ENCODE measurements at places on chromosomes 5 and 9. TPM values are rescaled to one million over a fixed set of nuclear protein-coding genes. Genes with fewer than 3 reads are reported as not detected.

DNA sequence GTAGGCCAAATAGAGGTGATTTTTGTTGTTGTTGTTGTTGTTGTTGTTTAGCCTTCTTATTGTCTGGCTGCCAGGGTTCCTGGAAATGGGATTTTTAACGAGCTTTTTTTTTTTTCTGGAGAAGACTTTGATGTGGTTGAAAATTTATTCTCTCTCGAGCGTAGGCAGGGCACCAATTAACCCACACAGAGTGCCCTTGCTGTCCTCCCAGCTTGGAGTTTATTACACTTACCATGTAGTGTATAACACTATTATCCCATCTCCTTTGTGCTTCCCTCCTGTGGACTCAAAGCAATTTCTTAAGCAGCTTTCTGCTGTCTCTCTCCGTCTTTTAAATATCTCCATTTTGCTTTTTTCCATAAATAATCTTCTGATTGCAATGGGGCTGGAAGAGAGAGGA is 57.4 kb downstream of the OR2K2 start:
- no peak for DNase-seq
- no peak overlapping the region for H3K4me3 ChIP-seq
- no peak overlapping the region for H3K27ac ChIP-seq
- H3K4me1 ChIP-seq, result no peaks in the 10 kb centered on the region

DNA sequence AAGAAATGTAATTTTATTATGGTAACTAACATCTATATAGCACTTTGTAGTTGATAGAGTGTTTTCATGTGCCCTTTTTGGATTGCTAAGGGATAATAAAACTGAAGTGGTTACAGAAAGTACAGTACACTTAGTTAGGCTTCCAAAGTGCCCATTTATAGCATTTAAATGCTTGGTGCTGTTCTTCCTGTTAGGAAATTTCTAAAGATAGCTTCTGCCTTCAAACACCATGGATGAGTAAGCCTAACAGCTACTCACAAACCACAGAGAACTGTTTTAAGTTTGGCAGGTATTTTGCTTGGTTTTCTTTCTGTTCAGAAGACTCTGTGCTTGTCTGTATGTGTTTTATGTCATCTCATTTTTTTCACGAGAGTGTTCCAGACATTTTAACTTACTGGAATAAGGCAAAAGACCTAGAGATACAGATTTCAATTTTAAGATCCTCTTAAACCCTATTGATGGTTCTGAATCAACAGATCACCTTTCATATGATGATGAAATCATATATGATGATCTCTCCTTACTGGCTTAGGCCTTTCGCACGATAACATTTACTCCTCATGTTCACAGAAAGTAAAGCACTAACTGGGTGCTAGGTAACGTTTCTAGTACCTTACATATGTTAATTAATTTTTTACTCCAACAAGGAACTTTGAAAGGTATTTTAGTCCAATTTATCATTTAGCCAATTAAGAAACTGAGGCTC is 4.4 kb downstream of the RIMOC1 start:
- no peaks in the 10 kb centered on the region for H3K27me3 ChIP-seq
- no peak for DNase-seq
- no peak overlapping the region for H3K4me3 ChIP-seq
- H3K4me1 ChIP-seq, result peaks cover 14% of the 10 kb centered on the region

DNA sequence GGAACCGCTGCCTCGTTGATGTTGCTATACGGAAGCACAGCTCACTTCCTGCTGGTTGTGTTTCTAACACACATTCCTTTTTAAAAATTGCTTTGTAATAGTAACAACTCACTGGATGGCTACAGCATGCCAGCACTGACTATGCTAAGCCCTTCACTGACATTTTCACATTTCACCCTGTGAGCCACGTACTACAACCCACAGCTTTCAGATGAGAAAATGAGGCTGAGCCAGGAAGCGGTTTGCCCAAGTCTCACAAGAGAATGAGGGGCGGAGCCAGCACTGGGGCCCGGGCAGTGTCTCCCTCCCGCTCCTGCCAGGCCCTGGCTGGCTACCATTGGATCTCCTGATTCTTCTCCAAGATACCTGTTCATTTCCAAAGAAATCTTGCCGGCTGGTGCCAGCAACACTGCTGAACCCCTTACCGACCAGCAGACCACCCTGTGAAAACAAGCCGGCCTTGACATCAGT is 38.3 kb downstream of the FAM78A start:
- no peak for DNase-seq
- H3K36me3 ChIP-seq, result peaks cover 21% of the 10 kb centered on the region
- H3K27ac ChIP-seq, result peak overlapping the region; percentile 26
- H3K4me1 ChIP-seq, result peaks cover 19% of the 10 kb centered on the region

The KIAA1191 gene
- total RNA-seq, result 115 TPM

DNA sequence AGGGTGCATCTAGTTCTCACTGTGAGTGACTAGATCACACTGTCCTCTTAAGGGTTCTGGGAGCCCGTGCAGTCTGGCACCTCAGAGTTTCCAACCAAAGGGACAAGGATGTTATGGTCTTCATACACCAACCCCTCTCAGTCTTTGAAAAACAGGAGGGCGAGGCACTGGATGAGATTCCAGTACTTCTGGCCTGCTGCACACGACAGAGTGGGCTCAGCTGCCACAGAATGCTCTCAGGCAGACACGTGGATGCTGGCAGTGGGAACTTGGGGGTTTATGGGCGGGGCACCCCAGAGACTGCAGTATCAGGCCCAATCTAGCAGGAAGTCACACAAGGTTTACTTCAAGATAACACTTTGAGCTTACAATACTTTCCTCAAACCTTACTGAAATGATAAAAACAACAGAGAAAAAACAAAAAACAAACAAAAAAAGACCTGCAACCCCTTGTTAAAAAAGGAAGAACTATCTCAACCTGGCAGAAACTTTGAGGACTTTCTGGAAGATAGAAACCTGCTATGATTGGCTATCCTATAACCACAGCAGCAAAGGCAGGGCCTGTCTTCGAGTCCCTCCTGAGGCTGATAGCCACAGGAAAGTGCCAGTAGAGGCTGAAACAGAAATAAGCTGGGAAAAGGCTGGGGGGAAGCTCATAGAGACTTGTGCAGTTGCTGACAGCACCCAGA is 28.3 kb upstream of the TGFBR1 start:
- no peaks in the 10 kb centered on the region for H3K27me3 ChIP-seq
- no peak for DNase-seq
- no peaks in the 10 kb centered on the region for H3K36me3 ChIP-seq
- H3K27ac ChIP-seq, result no peak overlapping the region

GRCh38 chr9:116155698-116156039 is 2.1 kb downstream of the PAPPA start:
- H3K36me3 ChIP-seq, result no peaks in the 10 kb centered on the region
- peaks cover 11% of the 10 kb centered on the region for H3K4me1 ChIP-seq

The FRRS1L gene
- total RNA-seq, result 2.5 TPM

DNA sequence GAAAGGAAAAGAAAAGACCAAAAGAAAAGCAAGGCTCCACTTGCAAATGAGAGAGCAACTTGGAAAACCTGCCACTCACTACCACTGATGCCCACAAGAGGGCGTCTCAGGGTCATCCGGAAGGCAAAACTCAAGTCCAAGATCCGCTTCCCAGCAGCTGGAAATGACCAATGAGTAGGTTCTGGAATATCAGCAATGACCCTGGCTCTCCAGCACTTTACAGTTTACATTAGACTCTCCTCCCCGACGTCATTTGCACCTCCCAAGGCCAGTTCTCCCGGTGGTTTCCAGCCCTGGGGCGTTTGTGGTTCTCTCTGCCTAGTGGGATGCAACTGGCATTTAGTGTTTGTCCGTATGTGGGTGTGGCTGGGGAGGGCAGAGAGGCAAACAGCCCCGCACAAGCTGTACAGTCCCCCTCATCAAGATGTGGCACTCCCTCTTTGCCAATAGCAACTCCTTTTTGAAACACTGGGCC is 193.8 kb upstream of the ZNF618 start:
- no peak overlapping the region for H3K4me3 ChIP-seq
- DNase-seq, result peak; percentile 94
- no peaks in the 10 kb centered on the region for H3K4me1 ChIP-seq
- no peaks in the 10 kb centered on the region for H3K36me3 ChIP-seq
- H3K27me3 ChIP-seq, result no peaks in the 10 kb centered on the region

GRCh38 chr5:142386137-142387023 is 61.6 kb upstream of the SPRY4 start:
- no peaks in the 10 kb centered on the region for H3K36me3 ChIP-seq
- no peak for DNase-seq
- no peaks in the 10 kb centered on the region for H3K27me3 ChIP-seq
- no peak overlapping the region for H3K4me3 ChIP-seq
- peak overlapping the region; percentile 26 for H3K27ac ChIP-seq
- H3K4me1 ChIP-seq, result peaks cover 42% of the 10 kb centered on the region

- no peaks in the 10 kb centered on the region for H3K27me3 ChIP-seq
- H3K27ac ChIP-seq, result no peak overlapping the region
- no peak overlapping the region for H3K4me3 ChIP-seq
- H3K36me3 ChIP-seq, result no peaks in the 10 kb centered on the region
- no peak for DNase-seq
- H3K4me1 ChIP-seq, result no peaks in the 10 kb centered on the region
Measured at GRCh38 chr5:81486711-81487110, 92.8 kb upstream of the ACOT12 start.

- H3K27me3 ChIP-seq, result no peaks in the 10 kb centered on the region
- no peak overlapping the region for H3K4me3 ChIP-seq
- peaks cover 48% of the 10 kb centered on the region for H3K4me1 ChIP-seq
- DNase-seq, result no peak
Measured at GRCh38 chr9:36214571-36214970, 23.9 kb downstream of the CLTA start.

DNA sequence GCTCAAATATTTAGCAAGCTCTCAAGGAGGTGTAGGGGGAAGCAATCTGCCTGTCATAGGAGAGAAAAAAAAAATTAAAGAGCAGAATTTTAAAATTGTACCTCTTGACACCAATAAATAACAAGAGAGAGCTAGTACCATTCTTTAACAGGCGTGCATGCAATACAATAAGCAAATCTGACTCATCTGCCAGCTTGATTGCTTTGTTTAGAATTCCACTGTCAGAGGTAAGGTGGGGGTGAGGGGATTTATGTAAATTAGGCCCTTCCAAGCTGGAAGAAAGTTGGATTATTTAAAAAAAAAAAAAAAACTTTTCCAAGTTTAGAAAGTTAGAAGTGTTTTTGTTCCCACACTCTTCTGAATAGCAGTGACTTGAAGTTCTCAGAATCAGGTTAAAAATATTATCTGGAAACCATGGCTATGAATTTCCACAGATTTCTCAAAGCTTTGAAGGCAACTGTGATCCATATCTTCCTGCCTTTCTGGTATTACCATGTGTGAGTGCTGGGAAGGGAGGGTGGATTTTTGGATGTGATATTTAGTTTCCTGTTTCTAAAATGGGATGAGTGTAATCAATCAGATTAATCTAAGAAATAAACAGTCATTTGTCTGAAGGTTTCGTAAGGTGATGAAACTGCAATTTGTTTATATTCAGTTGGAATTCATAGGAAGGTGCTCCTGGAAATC is 477.5 kb downstream of the TLE4 start:
- H3K4me3 ChIP-seq, result no peak overlapping the region
- peaks cover 15% of the 10 kb centered on the region for H3K4me1 ChIP-seq
- H3K27me3 ChIP-seq, result no peaks in the 10 kb centered on the region
- H3K36me3 ChIP-seq, result no peaks in the 10 kb centered on the region
- DNase-seq, result no peak

The CARD6 gene
- total RNA-seq, result 5.4 TPM

The CRHBP gene
- total RNA-seq, result not detected

DNA sequence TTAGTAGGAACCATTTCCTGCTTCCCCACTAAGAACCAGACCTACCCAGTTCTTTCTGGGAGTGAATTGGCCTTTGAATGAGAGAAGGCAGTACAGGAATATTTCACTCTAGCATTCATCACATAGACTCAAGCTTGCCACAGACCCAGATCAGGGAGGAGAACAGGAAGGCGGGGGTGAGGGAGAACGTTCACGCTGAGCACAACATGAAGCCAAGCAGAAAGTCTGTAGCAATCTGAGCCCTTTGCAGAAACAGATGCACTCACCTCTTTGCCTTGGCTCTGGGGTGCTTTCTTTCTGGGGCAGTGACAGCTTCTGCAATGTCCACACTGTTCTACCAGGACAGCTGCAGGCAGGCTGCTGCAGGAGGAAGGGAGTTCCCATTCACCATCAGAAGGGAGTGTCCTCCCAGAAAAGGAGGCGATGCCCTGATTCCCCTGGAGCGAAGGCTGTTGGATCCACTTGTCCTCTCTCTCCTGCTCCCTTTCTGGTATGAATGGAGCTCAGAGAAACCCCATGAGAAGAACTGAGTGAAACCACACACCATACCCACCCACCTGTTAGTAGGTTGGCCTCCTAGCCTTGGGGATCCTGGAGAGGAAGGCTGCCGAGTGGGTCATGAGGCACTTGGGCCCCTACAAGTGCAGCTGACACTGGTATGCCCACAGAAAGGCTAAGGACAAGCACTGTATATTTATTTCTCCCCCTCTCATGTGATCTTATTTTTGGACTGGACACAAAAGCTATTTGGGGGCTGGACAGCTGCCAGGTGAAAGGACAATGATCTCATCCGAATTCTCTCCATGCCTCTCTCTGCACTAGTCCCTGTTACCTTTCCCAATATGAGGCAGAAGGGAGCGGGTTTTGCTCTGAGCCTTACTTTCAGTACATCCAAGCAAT is 11.7 kb upstream of the FGF1 start:
- peak overlapping the region; percentile 72 for H3K27ac ChIP-seq
- H3K36me3 ChIP-seq, result no peaks in the 10 kb centered on the region
- H3K4me1 ChIP-seq, result peaks cover 36% of the 10 kb centered on the region
- no peaks in the 10 kb centered on the region for H3K27me3 ChIP-seq
- H3K4me3 ChIP-seq, result no peak overlapping the region

DNA sequence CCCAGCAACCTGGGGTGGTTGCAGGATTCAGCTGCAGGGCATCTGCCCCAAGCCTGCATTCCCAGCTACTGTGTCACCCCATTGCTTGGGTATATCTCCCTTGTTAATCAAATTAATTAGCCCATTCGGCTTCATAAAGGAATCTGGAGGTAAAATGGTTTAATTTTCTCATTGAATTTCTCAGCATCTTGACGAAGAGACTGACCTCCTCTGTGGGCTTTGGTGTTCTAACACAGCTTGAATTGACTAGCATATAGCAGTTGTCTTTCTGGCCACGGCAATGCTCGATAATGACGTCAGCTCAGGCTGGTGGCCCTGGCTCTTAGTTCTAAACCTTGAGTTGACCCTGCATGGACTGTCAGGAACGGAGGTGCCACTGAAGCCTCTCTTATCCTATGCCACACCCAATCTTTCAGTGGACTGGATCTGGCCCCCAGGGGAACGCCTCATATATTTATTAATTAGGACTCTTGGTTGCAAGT is 72.4 kb downstream of the MSX2 start:
- no peak overlapping the region for H3K27ac ChIP-seq
- peaks cover 9% of the 10 kb centered on the region for H3K27me3 ChIP-seq
- H3K4me3 ChIP-seq, result no peak overlapping the region
- no peak for DNase-seq

- H3K4me1 ChIP-seq, result no peaks in the 10 kb centered on the region
- H3K4me3 ChIP-seq, result no peak overlapping the region
- no peaks in the 10 kb centered on the region for H3K36me3 ChIP-seq
- DNase-seq, result no peak
- no peak overlapping the region for H3K27ac ChIP-seq
- no peaks in the 10 kb centered on the region for H3K27me3 ChIP-seq
Measured at GRCh38 chr9:137432687-137433348, 8.3 kb downstream of the ENTPD8 start.

GRCh38 chr5:177300236-177300880 is 3.2 kb downstream of the RAB24 start:
- DNase-seq, result no peak
- H3K27me3 ChIP-seq, result no peaks in the 10 kb centered on the region
- H3K36me3 ChIP-seq, result peaks cover 18% of the 10 kb centered on the region
- H3K27ac ChIP-seq, result peak overlapping the region; percentile 88
- no peak overlapping the region for H3K4me3 ChIP-seq

The SH2D3C gene
- total RNA-seq, result 11.3 TPM

Measured in esophagus muscularis mucosa (tissue), 4 donors.